SHP77 treated with DMSO at 0.1 percent for 48 hours (cell line): ENCODE measurements at places on chromosomes 16 and 17.

DNA sequence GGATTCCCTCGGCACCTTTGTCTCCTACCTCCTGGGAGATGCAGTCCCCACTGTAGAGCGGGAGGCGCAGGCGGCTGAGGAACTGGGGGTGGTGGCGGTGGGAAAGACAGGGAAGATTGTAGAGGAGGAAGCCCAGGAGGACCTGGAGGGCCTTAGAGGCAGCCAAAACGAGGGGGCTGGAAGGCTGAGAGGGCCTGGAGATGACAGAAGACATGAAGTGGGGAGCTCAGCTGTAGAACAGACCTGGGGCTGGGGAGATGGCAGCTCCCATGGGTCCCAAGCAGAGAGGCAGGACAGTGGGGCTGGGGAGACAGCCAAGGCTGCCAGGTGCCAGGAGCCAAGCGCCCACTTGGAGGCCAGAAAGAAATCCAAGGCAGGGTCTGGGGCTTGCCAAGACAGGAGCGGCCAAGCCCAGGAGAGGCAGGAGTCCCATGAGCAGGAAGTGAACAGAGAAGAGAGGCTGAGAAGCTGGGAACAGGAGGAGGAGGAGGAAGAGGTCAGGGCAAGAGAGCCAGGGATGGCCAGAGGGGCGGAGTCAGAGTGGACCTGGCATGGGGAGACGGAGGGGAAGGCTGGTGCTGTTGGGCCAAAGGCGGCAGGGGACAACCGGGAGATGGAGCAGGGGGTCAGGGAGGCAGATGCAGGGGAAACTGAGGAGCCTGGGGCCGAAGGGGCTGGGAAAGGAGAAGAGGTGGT, 803 bp downstream of the APOBR start:
- no peak for DNase-seq

DNA sequence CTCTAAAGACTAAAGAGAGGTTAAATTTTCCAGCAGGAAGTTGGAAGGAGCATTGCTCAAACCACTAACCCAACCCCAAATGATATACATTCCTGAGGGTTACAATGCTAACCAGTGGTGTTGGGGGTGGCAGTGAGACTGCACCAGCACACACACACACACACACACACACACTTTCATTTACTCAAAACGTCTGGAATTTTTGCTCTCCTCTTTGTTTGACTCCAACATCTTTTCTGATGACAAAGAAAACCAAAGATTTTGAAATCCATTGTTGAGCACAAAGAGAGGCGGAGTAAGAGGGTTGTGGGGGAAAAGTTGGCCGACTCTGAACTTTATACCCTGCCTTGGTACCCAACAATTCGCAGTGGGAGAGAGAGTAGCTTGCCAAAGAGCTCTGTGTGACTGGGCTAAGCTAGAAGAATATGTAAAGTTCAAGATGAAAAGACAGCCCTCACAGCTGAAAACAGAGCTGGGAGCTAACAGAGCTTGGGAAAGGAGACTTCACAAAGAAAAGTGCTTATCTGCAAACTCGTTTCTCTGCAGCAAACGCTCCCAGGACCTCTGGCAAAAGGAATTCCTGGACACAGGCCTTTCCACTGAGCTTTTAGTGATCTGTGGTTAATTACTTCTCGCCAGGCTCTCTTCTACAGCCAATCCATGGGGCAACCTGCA, 426.0 kb upstream of the CDH11 start:
- no peak for DNase-seq

DNA sequence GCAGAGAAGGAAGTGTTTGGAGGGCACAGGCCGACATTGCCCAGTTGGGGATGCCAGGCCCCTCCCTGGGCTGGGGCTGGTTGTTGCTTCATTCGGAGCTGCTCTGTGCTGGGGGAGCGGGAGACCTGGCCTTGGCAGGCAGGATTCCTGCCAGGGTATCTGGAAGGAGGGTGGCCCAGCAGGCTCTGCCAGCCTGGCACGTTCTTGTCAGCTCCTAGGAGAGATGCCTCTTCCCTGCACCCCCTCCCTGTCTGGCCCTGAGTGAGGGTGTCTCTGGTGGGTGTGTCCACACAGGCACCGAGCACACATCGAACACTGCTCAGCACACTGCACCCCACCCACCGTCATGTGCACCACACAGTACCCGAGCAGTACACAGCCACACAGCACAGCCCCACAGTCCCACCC, 35.2 kb downstream of the ARHGAP23 start:
- DNase-seq, result no peak

DNA sequence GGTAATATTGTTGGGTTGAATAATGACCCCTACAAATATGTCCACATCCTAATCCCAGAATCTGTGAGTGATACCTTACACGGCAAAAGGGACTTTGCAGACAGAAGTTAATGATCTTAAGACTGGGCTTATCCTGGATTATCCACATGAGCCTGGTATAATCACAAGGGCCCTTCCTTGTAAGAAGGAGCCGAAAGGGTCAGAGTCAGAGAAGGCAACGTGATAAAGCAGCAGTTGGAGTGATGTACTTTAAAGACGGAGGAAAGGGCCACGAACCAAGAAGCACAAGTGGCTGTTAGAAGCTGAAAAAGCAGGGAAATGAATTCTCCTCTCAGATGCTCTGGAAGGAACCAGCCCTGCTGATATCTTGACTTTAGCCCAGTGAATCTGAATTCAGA, 137.8 kb downstream of the UTP18 start:
- no peak for DNase-seq

DNA sequence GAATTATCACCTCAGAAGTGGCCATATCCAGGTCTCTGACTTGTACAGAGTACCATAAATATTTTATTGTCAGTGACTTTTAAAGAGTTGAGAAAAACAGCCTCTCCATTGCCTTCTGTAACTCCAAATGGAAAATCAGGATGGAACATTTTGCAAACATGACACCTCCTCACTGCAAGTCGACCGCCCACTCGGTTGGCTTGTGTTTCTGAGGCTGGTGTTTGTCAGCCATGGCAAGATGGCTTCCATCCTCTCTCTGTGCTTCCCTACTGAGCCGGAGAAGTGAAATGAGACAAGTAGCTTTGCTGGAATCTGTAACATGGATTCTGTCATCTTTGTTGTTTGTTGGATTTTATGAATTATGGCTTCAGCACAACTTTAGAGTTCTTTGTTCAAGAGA, 172.8 kb downstream of the RBFOX1 start:
- no peak for DNase-seq
